NCI-H1417 treated with DMSO at 0.1 percent for 48 hours (cell line): ENCODE measurements at places on chromosomes 1 and 21.
A peak's percentile ranks its signal among the peaks of the same experiment; 100 is the strongest.

GRCh38 chr1:172400722-172401105 is 19.8 kb upstream of the C1orf105 start:
- DNase-seq = no peak

DNA sequence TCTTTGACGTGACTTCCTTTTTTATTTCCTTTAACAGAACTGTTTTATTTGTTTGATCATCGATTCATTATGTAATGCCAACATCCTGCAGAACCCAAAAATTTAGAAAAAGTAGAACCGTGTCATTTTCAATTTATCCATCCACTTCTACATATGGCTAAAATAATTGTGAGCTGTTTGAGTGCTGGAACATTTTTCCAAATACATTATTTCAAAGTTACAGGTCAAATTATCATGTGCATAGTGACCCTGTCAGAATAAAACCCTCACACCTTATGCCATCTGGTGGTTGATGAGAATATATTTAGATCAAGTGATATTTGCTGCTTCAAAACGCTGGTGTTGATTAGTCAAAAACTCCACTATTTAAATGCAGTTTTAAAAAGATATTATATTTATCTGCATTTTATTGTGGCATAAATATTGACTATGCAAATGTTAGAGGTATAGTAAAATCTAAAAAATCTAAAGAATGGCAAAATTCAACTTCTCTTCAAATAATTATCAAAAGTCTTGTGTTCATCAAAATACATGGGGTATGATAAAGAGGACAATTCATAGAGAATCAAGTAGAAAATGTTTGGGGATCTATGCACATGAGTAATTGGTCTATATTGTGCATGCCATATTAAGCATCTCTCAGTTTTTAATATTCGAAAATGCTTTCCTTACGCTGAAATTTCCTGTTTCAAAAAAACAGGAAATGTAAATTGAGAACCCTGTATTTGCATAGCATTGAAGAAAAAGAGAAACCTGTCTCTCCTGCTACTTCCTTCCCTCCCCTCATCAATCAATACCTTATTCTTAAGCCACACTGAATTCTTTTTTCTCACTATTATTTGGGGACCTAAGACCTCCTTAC is 39.7 kb downstream of the UBE2U start:
- no peak for DNase-seq

DNA sequence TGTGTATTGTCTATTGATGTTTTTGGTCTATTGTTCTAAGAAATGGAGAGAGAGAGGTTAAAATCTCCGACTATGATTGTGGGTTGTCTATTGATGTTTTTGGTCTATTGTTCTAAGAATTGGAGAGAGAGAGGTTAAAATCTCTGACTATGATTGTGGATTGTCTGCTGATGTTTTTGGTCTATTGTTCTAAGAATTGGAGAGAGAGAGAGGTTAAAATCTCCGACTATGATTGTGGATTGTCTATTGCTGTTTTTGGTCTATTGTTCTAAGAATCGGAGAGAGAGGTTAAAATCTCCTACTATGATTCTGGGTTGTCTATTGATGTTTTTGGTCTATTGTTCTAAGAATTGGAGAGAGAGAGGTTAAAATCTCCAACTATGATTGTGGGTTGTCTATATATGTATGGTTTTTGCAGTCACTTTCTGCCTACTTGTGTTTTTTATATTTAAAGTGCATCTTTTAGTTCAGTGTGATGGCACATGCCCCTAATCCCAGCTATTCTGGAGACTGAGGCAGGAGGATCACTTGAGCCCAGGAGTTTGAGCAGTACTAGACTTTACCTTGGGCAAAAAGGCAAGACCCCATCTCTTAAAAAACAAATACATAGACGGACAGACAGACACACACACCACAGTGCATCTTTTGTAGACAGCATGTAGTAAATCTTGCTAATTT is 16.2 kb downstream of the C1orf159 start:
- no peak for DNase-seq

DNA sequence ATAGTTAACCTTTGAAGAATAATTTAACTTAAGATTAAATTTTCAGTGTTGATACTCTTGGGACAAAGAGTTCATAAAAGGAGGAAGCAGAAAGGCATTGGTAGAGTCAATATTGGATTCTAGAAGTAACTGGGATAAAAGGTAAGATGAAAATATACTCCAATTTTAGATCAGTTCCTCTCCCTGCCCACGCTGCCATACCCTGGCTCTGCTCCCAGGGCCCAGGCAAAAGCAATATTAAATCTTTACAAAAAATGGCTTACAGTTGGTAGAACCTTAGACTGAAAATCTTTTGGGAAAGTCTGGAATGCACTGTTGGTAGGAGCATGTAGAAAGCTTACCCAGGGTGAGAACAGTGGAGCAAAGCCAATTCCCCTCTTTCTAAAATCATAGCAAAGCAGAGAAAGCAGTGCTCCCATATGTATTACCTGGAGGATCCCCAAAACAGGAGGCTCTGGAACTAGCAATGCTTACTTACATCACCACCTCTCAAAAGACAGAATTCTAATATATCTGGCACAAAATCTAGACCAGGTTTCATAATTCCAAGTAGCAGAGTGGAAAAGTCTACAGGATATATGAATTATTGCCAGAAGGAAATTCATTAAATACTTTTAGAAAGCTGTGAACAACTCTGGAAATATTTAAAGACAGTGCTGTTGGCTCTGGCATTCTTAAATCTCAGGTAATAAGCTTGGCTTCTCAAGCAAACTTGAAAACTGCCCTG is 24.5 kb downstream of the KIAA0319L start:
- no peak for DNase-seq

GRCh38 chr1:199982606-199983005 is 44.9 kb upstream of the NR5A2 start:
- no peak for DNase-seq

GRCh38 chr21:41903559-41904351 is 24.6 kb upstream of the PRDM15 start:
- no peak for DNase-seq

DNA sequence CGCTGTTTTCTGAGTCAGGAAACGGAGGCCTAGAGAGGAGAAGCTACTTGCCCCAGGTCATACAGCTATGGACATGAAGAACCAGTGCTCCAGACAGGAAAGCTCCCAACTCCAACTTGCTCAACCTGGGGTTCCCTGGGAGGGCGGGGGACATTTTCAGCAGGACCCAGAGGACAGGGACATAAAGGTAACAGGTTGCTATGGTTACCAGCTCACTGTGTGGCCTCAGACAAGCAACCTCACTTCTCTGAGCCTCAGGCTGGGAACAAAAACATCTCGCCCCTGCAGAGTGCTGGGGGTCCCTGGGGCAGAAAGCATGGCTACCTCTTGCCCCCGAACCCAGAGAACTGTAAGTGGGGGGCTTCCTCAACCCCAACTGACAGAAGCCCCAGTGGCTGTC is 16.1 kb downstream of the FBXO2 start:
- no peak for DNase-seq

- no peak for DNase-seq
Observed at GRCh38 chr1:192726820-192727504, 81.9 kb upstream of the RGS2 start.

GRCh38 chr1:12709696-12710095 is 6.2 kb upstream of the AADACL3 start:
- DNase-seq = no peak

DNA sequence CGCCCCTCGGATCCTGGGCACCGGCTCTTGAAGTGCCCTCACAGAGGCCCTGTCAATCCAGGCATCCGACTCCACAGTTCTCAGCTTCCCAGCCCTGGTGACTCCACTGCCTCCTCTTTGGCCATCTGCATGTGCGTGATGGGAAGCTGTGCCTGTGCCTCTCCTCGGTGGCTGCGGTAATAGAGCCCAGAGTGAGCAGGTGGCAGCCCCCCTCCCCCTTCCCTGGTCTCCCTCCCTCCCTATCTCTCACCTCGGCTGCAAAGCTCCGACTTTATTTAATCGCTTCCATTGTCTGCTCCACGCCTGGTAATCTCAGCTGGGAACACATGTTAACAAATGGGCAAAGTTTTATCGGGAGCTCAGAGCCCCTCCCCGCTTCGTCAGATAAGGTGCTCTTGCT is 91.9 kb downstream of the IGSF21 start:
- no peak for DNase-seq

DNA sequence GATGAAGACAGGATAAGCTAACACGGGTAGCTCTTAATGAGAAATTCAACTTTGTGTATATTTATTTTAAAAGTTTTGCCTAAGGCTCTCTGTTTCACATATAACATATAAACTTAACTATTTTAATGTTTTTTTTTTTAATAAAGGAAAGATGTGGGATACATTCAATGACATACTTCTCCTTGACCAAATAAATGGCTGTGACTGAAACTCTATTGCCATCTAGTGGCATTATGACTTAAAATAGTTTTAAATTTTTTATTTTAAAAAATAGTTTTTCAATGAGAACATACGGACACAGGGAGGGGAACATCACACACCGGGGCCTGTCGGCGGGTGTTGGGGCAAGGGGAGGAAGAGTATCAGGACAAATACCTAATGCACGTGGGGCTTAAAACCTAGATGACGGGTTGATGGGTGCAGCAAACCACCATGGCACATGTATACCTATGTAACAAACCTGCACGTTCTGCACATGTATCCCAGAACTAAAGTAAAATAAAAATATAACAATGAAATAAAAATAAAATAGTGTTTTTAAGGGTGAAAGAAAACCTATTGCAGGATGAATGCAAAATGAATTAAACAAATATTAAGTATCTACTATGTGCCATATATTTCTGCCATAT is 83.4 kb downstream of the LYST start:
- DNase-seq = peak; percentile 26

DNA sequence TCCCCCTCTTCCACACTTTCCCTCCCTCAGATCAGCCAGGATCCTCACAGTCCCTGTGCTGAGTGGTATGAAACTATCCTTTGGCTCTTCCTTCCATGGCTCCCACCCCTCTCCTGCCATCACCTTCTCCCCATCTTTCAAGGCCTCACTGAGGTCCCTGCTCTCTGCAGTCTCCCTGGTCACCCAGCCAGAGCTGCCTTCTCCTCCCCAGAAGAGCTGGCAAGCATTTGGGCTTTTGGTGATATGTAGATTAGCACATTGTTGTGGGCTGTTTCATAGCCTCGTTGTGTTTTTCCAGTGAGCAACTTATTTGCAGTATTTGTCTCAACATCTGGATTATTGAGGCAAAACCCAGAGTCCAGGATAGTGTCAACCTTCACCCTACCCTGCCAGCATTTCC is 2.2 kb downstream of the CSF1 start:
- no peak for DNase-seq

DNA sequence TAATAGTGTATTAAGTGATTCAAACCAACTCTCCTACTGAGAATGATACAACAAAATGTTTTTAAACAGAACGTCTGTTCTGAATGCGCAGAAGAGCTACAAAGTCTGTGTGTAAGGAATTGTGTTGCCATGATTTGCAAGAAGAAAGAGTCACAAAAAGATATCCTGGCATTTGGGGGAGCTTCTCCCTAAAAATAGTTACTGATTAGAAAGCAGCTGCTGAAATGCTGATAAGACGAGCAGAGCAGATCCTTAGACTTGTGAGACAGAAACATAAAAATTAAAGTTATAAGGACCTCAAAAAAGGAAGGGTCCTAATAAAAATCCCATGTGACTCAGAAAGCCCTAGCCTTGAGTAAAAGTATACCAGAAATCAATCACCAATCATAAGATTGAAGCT is 54.9 kb upstream of the CRB1 start:
- DNase-seq = no peak

DNA sequence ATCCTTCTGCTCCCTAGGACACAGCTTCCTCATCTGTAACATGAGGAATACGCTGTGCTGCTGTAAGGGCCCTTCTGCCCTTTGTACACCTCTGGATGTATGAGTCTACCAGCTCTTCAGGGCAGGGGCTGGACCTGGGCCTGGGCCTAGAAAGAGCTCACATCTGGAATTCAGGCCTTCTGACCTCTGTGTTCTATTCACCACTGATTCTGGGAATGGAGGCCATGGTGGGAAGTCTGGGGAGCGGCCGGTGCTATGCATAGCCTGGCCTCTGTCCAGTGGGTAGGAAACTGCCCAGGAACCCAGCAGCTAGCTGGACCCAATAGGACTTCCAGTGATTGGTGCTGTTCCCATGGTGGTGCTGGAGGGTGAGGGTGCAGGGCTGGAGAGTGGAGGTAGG is 11.0 kb upstream of the GPR61 start:
- no peak for DNase-seq

- DNase-seq = no peak
Observed at GRCh38 chr21:24428591-24429199, 1178.6 kb downstream of the MRPL39 start.

DNA sequence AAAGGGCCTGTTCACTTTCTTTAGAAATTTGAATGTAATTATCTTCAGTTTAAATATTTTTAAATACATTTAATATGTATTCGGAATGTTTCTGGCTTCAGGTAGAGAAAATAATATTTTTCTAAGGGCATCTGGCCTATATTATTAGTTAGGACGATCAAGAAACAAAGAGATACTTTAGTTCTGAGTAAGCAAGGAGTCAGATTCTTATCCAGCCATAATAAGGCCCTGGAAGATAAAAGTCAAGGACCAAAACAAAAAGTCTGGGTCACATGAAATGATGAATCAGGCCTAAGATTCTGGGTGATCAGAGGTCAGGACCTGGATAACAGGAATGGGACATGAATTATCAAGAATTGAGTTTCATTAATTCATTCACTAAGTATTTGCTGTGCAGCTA is 6.3 kb downstream of the PHC2 start:
- DNase-seq = no peak

DNA sequence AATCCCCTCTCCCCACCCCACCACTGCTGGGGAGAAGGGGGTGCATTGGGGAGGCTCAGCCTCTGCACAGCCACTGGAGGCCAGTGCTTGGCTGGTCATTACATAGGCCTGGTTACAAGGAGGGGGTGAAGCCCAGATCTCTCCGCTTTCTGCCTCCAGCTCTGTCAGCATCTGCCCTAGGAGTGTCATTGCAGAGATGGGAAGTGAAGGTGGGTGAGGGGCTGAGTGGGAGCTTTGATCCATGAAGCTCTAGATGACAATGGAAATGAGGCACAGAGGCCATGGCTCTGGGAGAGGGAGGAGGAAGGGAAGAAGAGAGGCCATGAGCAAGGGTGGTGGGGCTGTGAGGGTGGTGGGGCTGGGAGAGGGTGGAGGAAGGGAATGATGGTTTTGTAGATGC is 411.6 kb downstream of the MATN1 start:
- no peak for DNase-seq

DNA sequence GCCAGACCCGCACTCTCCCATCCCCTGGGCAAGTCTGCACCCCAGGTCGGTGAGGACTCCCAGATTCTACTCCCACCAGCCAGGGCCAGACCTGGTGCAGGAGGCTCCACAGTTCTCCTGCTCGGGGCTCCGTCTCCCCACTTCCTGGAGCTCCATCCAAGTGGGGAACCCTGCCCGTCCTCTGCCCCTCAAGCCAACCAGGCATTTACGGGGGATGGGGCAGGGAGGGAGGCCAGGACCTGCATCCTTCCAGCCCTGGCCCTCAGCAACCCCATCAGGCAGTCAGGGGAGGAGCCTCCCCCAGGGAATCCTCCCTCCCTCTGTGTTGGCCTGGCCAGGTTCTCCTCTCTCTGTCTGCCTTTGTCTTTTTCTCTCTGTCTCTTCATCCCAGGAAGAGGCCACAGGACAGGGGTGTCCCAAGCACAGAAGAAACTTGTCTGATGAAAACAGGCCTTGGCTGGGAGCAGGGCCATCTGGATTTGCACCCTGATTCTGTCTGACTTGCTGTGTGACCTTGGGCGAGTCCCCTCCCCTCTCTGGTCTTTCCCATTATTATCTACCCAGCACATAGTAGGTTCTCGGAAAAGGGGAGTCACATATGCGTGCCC is 18.5 kb upstream of the EPHA2 start:
- no peak for DNase-seq

- no peak for DNase-seq
Observed at GRCh38 chr1:228939881-228940392, 204.7 kb downstream of the RHOU start.

GRCh38 chr1:63662841-63663240 is 69.6 kb downstream of the PGM1 start:
- no peak for DNase-seq

GRCh38 chr1:182672487-182672836 is 11.9 kb downstream of the RGS8 start:
- DNase-seq = no peak
